ENCODE measurements at places on chromosomes 5 and 9.

- no peak for DNase-seq
Measured at GRCh38 chr5:165139262-165139661, 1633.8 kb downstream of the MAT2B start.

DNA sequence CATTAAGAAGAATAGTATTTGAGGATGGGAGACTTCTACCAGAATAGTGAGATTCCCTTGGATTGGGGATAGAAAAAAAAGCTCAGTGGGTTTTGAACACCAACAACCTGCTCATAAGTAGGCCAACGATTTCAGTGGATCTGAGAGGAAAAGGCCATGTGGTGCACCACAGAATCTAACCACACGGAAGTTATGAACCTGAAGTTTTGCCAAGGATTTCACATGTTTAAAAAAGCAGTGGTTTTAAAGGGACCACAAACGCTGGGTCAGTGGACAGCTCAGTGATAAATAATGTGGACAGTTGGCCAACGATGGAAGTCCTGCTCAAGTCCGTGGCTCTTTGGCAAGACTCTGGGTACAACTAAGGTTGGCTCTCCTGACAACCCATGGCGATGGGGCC, 107.2 kb upstream of the TXNDC8 start:
- DNase-seq = no peak

GRCh38 chr5:148666353-148666752, 12.0 kb upstream of the HTR4 start:
- peak; percentile 42 for DNase-seq

DNA sequence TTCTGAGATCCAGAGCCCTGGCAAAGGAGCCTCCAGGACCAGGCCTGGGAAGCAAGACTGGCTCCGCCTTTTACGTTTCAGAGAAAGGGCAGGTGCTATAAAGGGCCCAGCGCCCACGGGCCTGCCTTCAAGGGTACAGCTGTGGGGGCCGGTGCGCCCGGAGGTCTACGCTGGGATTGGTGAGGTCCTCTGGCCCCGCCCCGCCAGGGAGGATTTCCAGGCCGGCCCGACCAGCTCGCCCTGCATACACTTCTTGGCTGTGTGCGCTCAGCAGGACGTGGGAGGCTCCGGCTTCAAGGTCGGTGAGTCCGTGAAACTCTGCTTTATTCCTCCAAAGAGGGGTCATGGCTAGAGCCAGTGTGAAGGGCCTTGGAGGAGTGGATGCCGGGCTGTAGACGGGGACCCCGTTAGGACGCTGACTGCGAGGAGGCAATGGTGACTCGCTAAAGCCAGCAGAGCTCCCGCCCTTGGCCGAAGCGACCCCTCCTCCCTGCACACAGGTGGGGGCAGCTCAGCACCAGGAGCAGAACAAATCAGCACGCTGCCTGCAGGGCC, at the start of gene CKMT2:
Gene CKMT2 (plus strand): TSS at position 243 of the 555 bp plus-strand sequence. CDS start 17,811 bp downstream, outside the sequence.
- DNase-seq = peak; percentile 67

DNA sequence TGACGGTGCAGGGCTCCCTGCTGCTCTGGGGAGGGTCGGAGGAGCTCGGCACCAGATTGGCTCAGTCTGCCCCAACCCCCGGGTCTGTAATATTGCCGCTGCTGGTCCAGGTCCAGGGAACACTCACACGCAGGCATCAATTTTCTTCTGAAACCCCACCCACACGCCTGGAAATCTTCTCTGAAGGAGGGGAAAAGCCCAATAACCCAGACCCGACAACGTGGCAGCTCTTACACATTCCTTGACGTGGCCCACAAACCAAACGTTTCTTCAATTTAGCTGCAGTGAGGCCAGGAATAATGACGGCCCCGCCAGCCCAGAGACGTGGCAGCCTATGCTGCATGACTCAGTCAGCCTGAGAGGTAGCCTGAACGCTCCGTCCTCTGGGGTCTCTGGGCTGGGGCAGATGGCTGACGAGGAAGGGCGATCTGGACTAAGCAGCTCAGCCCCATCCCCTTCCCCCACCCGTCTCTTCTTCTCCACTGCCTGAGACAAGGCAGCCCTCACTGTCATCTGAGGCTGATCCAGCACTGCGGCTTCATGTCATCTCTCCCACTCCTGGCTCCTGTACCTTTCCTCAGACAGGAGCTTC, 9.9 kb upstream of the SPARC start:
- DNase-seq = no peak

DNA sequence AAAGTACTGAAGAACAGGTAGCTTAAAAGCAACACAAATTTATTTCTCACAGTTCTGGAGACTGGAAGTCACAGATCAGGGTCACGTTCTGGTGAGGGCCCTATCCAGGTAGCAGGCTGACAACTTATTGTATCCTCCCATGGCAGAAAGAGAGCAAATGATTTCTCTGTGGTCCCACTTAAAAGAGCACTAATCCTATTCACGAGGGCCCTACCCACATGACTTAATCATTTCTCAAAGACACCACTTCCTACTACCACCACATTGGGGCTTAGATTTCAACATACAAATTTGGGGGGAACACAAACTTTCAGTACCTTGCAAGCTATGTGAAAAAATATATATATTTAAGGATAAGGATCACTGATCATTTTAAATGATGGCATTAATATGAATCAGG, 75.8 kb upstream of the PPP1R2B start:
- DNase-seq = no peak

- DNase-seq = no peak
Measured at GRCh38 chr5:154743812-154744211, 11.4 kb upstream of the LARP1 start.
